ENCODE measurements at places on chromosomes 5 and 9. TPM values are rescaled to one million over a fixed set of nuclear protein-coding genes. Genes with fewer than 3 reads are reported as not detected.

Gene PCDHGA3
- total RNA-seq: not detected

Gene FRMD3
- total RNA-seq: 0.89 TPM

Gene CTNNAL1
- 87.2 TPM for total RNA-seq

Gene WDR38
- total RNA-seq: not detected

GRCh38 chr5:176837707-176838115 lies 27.4 kb downstream of the UNC5A start:
- peak; percentile 61 for DNase-seq

GRCh38 chr5:147073098-147073497 lies 161.7 kb upstream of the STK32A start:
- no peak for DNase-seq

GRCh38 chr9:107404161-107404560 lies 85.4 kb downstream of the KLF4 start:
- no peak for DNase-seq

- DNase-seq: no peak
Measured at GRCh38 chr9:79193001-79193400, 378.8 kb upstream of the TLE4 start.

DNA sequence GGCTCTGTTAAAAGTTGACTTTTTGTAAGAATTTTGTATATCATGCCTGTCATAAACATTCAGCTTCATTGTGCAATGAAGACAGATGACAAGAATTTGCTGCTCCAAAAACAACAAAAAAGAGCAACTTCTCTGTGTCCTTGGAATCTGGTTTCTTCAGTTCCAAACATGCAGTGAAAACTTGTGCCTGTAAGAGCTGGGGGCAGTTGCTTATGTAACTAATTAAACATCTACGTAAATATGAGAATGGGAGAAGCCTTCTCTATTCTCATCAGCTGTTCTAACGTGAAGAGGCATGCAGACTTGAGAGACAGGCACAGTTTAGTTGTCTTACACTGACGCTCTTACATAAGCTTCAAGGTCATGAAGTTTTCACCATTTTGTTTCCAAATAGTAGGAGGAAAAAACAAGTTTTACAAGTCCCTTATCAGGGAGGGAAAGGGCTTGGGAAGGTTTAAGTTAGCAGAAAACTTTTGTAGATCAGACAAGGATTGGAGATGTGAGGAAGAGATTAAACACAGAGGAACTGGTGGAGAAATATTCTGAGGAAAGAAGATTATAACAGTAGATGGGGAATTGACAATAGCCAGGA lies 170.4 kb downstream of the RFK start:
- DNase-seq: no peak

GRCh38 chr9:127567035-127567729 lies 44.9 kb upstream of the STXBP1 start:
- no peak for DNase-seq

- DNase-seq: peak; percentile 49
Measured at GRCh38 chr5:102865171-102865509, 110.0 kb downstream of the PAM start.

GRCh38 chr5:181204826-181205760 lies at the start of gene TRIM7:
Gene TRIM7, minus strand, starts transcription at chr5:181205196. Its CDS starts 86 bp downstream, at chr5:181205110.
- DNase-seq: no peak

- DNase-seq: no peak
Measured at GRCh38 chr5:1008451-1009358, at the start of gene NKD2. Gene NKD2, plus strand, starts transcription at chr5:1008802. Its CDS starts 256 bp downstream, at chr5:1009058.

DNA sequence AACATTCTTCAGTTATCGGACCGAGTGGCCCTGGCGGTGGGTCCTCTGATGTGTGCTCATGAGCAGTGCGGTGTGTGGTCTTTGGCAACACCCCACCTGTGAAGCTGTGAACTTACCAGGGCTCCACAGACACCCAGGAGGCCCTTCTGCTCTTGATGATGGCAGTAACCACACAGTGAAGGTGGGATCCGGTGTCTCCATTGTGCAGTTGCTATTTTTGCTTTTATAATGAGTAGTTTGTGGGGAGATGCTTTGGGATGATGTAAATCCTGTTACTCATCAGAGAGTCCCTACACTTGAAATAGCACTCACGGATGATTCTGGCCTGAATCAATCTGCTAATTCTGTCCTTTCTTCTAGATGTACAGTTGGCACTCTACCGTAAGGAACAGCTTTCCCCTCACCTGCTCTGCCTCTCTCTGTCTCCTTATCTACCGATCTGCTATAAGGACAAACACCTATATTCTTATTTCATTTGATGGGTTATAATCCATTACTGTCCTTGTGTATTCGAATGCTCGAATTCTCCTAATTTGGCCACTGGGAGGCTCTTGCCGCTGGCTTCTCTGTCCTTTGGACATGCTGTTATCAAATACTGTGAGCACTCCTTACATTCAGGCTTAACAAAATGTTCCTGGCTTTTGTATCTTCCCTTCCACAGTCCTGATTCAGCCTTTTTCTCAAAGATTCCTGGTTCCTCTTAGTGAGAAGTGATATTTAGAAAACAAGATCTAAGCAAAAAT lies 20.2 kb downstream of the ATPSCKMT start:
- no peak for DNase-seq

- DNase-seq: no peak
Measured at GRCh38 chr9:115116421-115117284, 1.3 kb downstream of the TNC start.

DNA sequence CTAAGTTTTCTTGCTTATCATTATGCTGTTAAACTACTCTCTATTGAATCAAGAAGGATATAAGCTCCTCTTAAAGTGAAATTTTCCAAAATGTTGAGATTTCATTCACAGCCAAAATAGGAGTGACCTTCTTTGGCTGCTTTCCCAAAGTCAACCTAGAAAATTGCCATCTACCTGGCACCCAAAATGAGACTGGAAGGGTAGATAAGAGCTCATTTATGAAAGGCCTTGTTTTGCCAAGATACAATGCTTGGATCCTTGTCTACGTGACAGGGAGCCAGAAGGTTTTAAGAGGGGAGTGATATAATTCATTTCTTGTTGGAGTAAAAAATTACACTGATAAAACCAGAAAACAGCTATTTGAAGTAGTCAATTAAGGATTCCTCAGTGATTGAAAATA lies 287.1 kb downstream of the IZUMO3 start:
- no peak for DNase-seq

- no peak for DNase-seq
Measured at GRCh38 chr5:994821-995220, 13.8 kb upstream of the NKD2 start.

DNA sequence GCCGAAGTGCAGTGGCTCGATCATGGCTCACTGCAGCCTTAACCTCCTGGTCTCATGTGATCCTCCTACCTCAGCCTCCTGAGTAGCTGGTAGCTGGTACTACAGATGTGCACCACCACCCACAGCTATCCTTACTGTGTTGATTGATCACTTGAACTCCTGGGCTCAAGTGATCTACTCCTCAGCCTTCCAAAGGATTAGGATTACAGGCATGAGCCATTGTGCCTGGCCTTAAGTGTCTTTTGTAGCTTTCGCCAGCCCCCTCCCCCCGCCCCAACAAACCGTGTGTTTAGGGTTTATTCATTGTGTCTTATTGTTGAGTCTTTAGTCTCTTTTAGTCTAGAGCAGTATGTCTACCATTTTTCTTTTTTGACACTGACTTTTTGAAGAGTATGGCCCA lies 33.1 kb downstream of the SPIN1 start:
- no peak for DNase-seq

DNA sequence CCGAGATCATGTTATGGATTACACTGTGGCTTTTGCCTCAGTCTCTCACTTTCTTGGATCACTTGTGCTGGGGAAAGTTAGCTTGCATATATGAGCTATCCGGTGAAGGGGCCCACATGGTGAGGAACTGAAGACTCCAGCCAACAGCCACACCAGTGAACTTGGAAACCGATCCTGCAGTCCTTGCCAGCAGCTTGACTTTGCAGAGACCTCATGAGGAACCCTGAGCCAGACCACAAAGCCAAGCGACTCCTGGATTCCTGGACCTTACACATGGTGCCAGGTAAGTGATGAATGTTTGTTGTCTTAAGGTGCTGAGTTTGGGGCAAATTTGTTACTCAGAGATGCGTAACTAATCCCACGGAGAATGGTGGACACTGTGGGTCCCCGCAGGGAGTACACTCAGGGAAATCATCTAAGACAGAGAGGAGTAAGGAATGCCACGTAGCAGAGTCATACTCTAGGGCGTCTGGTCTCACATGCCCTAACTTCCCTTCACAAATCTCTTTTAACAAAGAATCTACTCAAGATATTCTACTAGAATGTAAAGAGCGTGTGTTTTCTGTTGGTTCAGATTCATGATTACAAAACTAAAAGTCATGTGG lies 76.5 kb upstream of the PJA2 start:
- DNase-seq: no peak

GRCh38 chr5:81606150-81606549 lies 144.7 kb downstream of the SSBP2 start:
- DNase-seq: no peak

- peak; percentile 23 for DNase-seq
Measured at GRCh38 chr5:100840370-100840769, 62.7 kb downstream of the ST8SIA4 start.

DNA sequence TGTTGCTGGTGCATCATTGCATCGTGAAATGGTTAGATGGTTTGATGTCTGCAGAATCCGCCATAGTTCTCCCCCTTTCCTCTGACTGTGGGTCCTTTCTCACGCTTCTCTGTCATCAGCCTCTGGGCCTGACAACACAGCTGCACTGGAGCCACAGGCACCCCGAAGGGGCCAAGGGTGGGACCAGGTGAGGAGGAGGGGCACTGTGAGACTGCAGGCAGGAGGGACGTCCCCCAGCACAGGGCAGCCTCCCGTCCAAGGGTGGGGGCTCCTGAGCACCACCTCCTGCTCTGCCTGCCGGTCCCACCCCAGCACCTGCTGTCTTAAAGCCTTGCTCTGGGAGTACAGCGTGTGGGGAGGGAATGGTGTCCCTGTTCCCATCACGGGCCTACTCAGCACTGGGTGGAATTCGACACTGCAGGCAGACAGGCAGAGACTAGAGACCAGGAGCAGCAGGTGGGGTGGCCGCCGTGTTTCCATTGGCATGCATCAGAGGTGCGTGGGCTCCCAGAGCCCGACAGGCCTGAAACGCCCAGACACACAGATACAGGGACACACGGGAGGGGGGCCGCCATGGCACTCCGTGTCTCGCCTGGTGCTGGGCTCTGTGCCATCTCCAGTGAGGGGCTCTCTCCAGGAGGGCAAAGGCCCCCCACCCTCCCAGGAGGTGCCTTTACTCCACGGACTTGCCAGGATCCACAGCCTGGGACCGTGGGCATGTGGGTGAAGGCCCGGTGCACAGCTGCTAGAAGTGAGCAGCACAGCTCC lies 15.0 kb downstream of the CACNA1B start:
- no peak for DNase-seq

GRCh38 chr5:107574287-107574686 lies 96.5 kb downstream of the EFNA5 start:
- no peak for DNase-seq
